ENCODE measurements at places on chromosomes 16 and 17.

DNA sequence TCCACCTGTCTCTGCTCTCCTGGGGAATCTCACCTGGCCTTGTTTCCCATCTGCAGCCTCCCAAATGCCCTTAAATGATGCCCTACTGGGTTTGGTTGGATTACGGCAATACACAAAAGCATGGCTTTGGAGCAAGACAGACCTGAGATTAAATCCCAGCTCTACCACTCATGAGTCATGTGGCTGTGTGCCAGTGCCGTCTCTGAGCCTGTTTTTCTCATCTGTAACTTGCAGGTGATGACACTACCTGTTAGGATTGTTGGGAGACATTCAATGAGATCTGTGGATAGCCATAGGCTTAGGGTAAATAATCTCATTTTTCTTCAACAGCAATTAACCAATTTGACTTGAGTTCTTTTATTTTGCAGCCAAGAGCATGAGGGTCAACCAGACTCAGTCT is 240.3 kb downstream of the MAF start:
- DNase-seq: no peak

DNA sequence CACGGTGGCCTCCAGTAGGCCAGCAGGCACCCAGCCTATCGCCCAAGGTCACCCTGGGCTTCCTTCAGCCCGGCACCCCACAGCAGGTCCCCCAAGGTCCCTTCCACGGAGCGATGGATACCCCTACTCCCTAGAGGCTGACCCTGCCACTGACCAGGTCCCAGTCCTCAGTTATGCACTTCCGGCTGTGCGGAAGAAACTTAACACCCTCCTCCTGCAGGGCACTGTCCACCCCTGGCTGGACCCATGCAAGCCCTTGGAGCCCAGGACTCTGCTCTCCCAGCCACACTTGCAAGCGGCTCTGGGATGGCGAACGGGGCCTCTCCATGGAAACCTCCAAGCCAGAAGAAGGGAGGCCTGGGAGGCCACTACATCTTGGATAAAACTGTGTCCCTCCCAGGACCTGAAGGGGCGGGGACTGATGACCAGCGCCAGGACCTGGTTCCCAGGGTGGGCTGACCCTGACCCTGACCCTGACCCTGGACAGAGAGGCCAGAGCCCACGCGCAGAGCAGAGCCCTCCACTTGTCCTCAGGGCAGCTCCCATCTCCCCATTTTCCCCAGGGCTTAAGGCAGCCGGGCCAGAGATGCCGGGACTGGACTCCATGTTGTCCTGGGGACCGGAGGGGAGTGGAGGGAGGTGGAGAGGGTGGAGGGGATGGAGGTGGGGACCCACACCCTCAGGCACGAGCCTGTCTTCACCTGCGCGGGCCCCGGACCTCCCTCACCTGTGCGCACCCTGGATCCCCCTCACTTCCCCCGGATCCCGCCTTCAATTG is 734 bp downstream of the CEP131 start:
- no peak for DNase-seq

- no peak for DNase-seq
Observed at GRCh38 chr16:66211651-66212050, 154.8 kb upstream of the CDH5 start.

- peak; percentile 35 for DNase-seq
Observed at GRCh38 chr16:28149011-28149888, 62.5 kb downstream of the XPO6 start.

- DNase-seq: no peak
Observed at GRCh38 chr17:930258-930657, 49.3 kb downstream of the NXN start.

GRCh38 chr16:88391144-88391850 is 8.5 kb downstream of the ZNF469 start:
- DNase-seq: no peak

DNA sequence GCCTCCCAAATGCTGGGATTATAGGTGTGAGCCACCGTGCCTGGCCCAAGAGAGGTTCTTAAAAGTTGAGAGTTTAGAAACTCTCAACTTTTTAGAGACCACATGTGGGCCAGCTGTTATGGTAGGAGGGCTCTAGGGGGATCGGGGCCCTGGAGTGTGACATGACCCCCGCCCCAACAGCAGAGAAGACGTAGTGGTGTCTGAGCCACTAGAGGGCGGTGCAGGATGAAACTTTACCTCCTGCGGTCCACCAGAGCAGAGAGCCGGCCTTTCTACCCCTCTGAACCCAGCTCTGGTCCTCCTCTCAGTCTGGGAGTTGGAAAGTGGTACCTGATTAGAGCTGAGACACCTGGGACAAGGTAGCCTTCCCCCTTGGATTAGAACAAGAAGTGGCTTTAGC is 7.4 kb downstream of the CDK5RAP3 start:
- peak; percentile 54 for DNase-seq

GRCh38 chr17:4270736-4271135 is 7.0 kb upstream of the ANKFY1 start:
- no peak for DNase-seq
